ENCODE measurements at places on chromosomes 7 and 10.

DNA sequence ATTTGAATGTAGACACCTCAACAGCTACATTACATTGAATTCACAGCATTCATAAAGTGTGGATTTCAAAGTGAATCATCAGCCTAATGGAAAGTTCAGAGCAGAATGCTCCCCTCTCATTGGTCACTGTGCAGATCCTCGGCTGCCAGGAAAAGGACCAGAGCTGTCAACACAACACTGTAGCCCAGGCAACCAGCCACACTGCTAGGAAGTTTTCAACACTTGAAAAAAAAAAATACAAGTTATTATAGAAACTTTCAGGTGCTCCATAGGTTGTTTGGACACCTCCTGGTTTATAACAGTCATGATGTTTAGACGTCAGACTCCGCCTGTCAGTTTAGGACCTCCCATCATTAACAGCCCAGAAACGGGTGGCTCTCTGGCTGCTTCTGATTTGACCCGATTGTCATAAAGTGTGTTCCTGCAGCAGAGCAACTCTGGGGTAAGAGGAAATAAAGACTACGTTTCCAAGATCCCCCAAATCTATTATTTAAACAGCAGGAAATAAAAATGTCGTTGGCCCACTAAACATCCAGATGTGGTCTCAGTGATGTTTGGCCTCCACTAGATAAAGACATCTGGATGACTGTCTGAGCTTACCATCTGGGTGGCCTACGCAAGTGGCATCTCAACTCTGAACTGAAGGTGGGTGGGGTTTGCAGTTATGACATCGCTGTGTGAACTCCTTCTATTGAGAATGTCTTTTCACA, 117.4 kb downstream of the CABCOCO1 start:
- DNase-seq, result no peak

DNA sequence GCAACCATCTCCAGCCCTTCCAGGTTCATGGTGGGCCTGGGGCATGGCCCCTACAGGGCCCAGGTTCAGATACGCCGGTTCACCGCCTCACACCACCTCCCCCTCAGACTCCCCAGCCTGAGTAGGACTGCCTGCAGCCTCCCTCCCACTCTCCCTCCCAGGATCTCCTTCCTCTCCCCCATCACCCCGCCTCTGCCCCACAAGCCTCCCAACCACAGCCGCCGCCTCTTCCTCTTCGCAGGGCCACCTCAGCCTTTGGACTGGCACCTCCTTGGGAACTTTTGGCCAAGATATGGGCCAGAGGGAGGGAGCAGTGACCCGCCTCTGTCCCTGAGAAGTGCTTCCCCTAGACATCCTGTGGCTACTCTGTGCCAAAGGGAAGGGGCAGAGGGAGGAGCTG, 9.3 kb downstream of the KCNIP2 start:
- no peak for DNase-seq

- DNase-seq, result no peak
These were observed 320.5 kb downstream of the PTPRN2 start for GRCh38 chr7:158266817-158267741.

- no peak for DNase-seq
These were observed 19.9 kb upstream of the SEC61G start for GRCh38 chr7:54778696-54779540.

DNA sequence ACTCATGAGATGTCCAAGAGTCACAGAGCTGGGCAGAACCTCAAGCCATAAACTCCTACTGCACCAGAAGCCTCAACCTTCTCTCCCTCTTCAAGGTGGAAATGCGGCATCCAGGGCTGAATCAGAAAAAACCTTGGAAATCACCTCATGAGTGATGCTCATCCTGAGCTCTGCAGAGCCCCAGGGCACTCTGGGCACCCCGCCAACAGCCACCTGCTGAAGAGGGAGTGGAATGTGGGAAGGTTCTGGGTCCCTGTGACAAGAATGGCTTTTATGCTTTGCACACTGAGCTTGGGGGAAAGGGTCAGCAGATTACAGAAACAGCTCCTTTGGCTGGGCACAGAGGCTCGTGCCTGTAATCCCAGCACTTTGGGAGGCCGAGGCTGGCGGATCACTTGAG, 18.8 kb downstream of the NUDT1 start:
- no peak for DNase-seq

DNA sequence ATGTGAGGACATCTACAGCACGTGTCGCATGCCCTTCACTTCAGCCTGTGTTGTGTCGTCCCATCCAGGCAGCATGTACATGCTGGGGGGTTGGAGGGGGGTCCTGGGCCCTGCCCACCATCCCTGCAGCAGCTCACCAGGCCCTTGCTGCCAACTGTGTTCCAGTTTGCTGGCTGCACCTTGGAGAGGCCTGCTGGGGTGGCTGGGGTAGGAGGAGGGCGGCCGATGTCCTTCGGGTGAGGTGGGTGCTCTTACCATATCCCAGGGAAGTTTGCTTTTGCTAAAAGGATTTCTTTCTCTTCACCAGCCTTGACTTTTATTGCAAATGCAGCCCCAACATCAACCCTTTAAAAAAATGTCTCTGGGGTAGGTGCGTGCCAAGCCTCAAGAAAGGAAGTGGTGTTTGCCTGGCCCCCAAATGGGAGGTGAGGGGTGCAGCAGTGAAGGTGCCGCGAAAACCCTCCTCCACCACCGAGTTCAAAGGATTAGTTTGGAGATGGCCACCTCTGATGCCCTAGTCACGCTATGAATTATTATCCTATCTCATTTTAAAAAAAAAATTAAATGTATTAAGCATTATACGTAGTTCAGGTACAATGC, 165.8 kb upstream of the KLF6 start:
- no peak for DNase-seq

- DNase-seq, result no peak
These were observed 30.6 kb downstream of the WDR37 start for GRCh38 chr10:1086787-1087186.

DNA sequence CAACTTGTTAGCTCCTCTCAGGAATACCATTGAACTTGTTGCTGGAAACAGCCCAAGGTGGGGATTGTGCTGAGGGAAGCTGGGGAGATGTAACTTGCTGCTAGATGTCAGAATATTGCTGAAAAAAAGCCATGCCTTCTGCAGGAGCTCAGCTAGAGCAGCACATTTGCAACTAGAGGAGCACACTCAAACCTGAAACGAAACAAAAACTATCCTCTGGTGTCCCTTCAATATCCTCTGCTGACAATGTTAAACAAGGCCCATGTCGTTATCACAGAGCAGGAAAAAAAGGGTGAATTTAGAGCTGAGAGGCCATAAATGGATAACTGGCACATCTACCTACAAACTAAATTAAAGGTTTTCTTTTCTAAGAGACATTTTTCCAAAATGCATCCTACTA, 53.7 kb upstream of the MACC1 start:
- DNase-seq, result no peak

GRCh38 chr10:85961073-85961472, 405.5 kb downstream of the GRID1 start:
- no peak for DNase-seq

GRCh38 chr10:104331208-104331838, 6.9 kb downstream of the ITPRIP start:
- DNase-seq, result no peak

GRCh38 chr10:63268149-63268797, 135.1 kb downstream of the NRBF2 start:
- DNase-seq, result no peak

DNA sequence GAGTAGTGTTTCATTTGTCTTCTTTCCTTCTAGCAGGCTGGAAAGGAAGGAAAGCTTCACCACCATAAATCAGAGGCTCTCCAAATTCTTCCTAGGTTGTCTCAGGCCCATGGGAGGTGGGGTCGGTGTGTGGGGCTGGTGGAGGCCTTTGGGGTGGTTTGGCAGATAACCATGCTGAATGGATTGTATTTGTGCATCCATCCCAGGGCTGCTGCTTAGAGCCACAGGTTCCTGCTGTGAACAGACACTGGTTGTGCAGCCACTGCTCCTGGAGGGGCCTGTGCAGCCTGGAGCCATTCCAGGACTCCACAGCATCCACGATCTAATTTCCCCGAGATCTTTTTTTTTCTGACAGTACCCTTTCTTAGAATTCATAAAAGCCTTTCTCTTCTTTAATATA, 741.8 kb downstream of the SUGCT start:
- DNase-seq, result no peak

DNA sequence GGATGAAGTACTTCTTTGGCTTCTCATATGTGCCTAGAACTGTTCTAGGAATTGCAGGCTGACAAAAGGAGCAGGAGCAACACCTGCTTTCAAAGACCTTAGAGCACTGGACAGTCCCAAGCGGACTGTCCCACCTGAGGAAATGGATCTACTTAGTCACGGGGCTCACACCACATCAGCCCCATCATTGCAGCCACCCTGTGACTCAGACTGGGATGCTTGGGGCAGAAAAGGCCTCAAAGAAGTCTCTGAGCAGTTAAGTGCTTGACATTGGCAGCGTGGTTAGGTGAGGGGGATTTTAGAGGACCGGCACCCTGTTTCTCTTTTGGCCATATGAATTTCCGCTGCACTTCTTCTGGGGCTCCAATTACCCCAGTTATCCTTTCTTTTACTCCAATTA, 256.6 kb downstream of the USP6NL start:
- no peak for DNase-seq

- no peak for DNase-seq
These were observed 714.8 kb upstream of the GALNT17 start for GRCh38 chr7:70416986-70417655.

DNA sequence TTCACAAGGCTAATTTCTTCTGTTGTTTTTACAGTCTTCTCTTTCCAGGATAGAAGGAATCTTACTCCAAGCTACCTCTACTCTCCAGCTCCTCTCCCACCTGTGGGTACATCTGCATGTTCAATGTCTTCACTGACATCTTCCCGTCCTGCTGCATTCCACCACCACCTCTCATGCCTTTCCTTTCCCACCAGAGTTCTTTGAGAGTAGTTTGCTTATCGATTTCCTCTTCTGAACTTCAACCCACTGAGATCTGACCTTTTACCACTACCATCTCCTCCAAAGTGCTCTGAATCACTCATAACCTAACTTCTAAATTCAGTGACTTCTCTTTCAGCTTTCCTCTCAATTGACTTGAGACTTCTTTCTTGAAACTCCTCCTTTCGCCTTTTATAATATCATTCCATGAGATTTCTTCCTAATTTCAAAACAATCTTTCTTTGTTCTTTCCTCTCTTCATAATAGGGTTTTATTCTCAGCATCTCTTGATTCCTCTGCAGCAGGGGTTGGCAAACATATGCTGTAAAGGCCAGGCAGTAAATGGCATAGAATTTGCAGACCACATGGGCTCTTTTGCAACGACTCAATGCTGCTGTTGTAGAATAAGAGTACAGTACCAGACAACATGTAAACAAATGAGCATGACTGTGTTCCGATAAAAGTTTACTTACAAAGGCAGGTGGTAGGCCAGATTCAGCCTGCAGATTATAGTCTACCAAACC, 22.1 kb downstream of the ACSL5 start:
- DNase-seq, result no peak

DNA sequence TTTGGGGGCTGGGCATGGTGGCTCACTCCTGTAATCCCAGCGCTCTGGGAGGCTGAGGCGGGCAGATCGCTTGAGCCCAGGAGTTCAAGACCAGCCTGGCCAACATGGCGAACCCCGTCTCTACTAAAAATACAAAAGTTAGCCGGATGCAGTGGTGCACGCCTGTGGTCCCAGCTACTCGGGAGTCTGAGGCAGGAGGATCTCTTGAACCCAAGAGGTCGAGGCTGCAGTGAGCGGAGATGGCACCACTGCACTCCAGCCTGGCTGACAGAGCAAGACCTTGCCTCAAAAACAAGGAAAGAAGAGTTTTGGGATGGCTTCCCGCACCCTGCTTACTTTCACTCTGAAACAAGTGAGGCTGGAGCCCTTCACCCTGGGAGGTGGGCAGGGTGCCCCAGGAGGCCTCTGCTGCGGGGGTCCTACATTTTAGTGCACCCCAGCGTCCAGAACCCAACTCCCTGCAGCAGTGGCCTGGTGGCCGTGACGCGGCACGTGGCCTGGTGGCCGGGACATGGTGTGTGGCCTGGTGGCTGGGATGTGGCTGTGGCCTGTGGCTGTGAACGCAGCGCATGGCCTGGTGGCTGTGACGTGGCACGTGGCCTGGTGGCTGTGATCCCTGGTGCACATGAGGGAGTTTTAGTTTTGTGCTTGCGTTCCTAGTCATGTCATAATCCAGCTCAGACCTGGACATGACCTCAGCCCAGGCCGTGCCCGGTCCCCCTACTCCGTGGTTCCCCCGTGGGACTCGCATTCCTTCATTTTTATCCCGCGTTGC, 9.3 kb downstream of the KNDC1 start:
- no peak for DNase-seq

DNA sequence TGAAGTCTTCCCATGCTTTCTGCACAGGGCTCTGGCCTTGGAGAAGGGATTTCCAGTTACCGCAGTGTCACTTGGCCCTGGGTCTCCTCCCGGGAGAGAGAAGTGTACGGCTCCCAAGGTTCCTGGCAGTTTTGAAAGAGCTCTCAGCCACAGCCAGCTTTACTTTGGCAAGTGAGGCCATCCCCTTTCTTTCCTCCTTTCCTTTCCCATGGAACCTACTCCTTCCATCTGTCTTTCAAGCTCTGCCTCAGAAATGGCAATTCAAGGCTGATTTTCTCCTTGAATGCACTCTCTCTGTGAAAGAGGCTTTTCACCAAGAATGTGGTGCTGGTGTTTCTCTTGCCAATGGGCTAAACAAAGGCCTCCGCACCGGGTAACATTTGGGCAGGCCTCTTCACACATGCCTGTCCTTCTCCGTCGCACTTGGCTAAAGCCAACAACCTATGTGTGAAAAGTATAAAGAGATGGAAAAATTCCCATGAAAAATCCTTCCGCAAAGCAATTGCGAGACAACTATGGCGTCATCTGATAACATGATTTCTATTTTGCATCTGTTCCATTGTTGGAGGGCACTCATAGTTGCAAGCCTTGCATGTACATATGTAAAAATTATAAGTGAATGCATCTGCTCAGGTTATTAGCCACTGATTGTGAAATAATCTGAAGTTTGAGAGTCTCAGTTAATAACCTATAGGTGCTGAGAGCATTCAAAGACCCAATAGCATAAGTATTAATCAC, 125.4 kb downstream of the PFKFB3 start:
- no peak for DNase-seq

GRCh38 chr7:151271699-151272355, 23.3 kb upstream of the SMARCD3 start:
- no peak for DNase-seq

All from stimulated activated CD8-positive, alpha-beta memory T cell treated with anti-CD3 and anti-CD28 coated beads, Interleukin-7, amount 100 ng/mL, for 1 hour (primary cell).